HCT116 (cell line): ENCODE measurements at places on chromosomes 12 and 14.

GRCh38 chr14:21454843-21455544 lies 929 bp downstream of the CHD8 start:
- DNase-seq = no peak
- peaks cover 3% of the 10 kb centered on the region; the same call in 1 of the 2 replicates for H3K36me3 ChIP-seq
- peak overlapping the region; percentile 69 for H3K27ac ChIP-seq
- H3K4me3 ChIP-seq = peak overlapping the region; percentile 87
- H3K4me1 ChIP-seq = peaks cover 16% of the 10 kb centered on the region

- DNase-seq = no peak
- H3K36me3 ChIP-seq = no peaks in the 10 kb centered on the region
- H3K4me1 ChIP-seq = peaks cover 48% of the 10 kb centered on the region
Measured at GRCh38 chr14:61557854-61558253, 137.5 kb upstream of the HIF1A start.

- no peak overlapping the region for H3K4me3 ChIP-seq
Measured at GRCh38 chr12:104282109-104282508, 21.4 kb upstream of the EID3 start.

GRCh38 chr12:42103155-42103554 lies 41.5 kb downstream of the GXYLT1 start:
- no peak overlapping the region for H3K4me3 ChIP-seq
- no peaks in the 10 kb centered on the region for H3K27me3 ChIP-seq
- no peak for DNase-seq
- H3K4me1 ChIP-seq = no peaks in the 10 kb centered on the region

DNA sequence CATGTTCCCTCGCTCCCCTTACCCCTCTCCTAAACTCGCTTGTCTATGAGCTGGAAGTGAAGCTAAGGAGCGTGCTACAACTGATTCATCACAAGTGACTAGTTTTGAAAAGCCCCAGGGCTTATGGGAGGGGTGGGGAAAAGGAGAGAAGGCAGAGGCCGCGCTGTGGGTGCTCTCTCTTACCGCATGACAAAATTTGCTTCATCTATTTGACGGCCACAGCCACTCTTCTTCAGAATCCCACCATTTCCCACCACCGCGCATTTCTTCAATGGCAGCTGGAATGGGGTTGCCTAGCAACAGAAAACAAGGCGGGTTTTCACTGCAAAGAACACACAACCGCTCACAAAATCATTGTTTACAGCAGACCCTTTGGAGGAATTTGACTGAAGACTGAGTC lies 79.4 kb downstream of the ST8SIA1 start:
- H3K4me3 ChIP-seq = no peak overlapping the region
- no peak for DNase-seq
- no peaks in the 10 kb centered on the region for H3K4me1 ChIP-seq
- H3K36me3 ChIP-seq = no peaks in the 10 kb centered on the region
- H3K27me3 ChIP-seq = no peaks in the 10 kb centered on the region; the same call in 1 of the 2 replicates
- H3K27ac ChIP-seq = no peak overlapping the region

GRCh38 chr14:78586681-78587080 lies 416.5 kb downstream of the NRXN3 start:
- no peak overlapping the region for H3K27ac ChIP-seq
- no peaks in the 10 kb centered on the region for H3K4me1 ChIP-seq
- H3K4me3 ChIP-seq = no peak overlapping the region
- DNase-seq = no peak
- H3K36me3 ChIP-seq = no peaks in the 10 kb centered on the region

DNA sequence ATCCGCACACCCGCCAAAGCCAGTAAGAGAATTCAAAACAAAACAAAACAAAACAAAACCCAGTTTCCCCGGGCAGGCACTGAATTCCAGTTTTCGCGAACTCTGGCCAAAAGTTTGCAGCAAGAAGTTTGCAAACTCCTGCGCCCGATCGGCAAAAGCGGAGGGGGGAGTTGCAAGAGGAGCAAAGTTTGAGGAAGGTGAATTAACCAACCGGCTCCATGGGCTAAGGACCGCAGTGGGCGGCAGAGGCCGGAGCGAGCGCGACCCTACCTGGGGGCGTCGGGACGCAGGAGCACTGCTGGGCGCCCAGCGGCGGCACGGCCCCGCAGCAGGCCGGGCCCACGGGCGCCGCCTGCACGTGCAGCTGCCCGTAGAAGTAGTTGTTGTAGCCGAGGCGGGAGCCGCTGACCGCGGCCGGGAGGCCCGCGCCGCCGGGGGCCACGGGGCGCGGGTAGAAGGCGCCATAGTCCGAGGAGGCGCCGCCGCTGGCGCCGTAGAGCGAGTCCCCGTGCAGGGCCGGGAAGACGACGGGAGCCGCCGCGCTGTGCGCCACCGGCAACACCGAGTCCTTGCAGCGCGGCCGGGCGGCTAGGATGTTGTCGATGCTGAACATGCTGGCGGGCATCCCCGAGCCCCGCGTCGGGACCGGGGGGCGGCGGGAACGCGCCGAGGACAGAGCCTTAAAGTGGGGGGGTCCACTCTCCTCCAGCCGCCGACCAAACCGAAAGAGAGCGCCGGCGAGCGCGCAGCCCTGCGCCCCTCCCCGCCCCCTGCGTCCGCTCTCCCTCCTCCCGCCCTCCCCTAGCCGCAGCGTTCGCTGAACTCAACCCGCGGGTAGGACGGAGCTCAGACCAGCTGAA lies at the start of gene GSC:
TSS of gene GSC (minus strand) at position 723 of the 860 bp plus-strand sequence. CDS start at position 625, 98 bp downstream.
- H3K27ac ChIP-seq = no peak within 1 kb of the TSS
- no peaks in the 10 kb centered on the region for H3K36me3 ChIP-seq
- peaks cover 6% of the 10 kb centered on the region; the same call in 1 of the 2 replicates for H3K27me3 ChIP-seq
- H3K4me3 ChIP-seq = no peak within 1 kb of the TSS
- H3K4me1 ChIP-seq = peaks cover 4% of the 10 kb centered on the region; the same call in 1 of the 2 replicates
- no peak for DNase-seq

- H3K27ac ChIP-seq = no peak overlapping the region
- no peak for DNase-seq
- no peak overlapping the region for H3K4me3 ChIP-seq
- no peaks in the 10 kb centered on the region for H3K4me1 ChIP-seq
- no peaks in the 10 kb centered on the region for H3K27me3 ChIP-seq
Measured at GRCh38 chr12:118025168-118025567, 8.7 kb downstream of the RFC5 start.

DNA sequence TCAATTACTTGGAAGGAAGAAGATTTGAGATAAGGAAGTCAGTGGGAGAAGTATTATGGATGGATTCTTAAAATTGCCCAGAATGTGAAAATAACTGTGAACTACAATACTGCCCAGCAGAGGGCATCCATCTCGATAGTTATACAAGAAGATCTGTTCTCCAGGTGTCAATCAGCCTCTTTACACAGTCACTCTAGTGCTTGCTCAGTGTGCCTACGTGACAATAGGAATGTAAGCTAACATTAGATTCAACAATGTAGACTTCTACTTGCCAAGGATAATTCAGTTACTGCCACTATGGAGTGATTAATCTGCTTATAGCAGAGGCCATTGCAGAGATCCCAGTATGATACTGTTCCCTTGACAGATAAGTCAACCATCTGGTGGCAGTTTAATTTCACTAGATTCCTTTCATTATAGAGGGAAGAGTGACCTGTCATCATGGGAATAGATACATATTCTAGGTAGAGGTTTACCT lies 10.6 kb upstream of the MAP4K5 start:
- peak; percentile 51 for DNase-seq
- H3K36me3 ChIP-seq = no peaks in the 10 kb centered on the region
- H3K27me3 ChIP-seq = no peaks in the 10 kb centered on the region
- peaks cover 13% of the 10 kb centered on the region for H3K4me1 ChIP-seq
- H3K27ac ChIP-seq = no peak overlapping the region
- H3K4me3 ChIP-seq = no peak overlapping the region

DNA sequence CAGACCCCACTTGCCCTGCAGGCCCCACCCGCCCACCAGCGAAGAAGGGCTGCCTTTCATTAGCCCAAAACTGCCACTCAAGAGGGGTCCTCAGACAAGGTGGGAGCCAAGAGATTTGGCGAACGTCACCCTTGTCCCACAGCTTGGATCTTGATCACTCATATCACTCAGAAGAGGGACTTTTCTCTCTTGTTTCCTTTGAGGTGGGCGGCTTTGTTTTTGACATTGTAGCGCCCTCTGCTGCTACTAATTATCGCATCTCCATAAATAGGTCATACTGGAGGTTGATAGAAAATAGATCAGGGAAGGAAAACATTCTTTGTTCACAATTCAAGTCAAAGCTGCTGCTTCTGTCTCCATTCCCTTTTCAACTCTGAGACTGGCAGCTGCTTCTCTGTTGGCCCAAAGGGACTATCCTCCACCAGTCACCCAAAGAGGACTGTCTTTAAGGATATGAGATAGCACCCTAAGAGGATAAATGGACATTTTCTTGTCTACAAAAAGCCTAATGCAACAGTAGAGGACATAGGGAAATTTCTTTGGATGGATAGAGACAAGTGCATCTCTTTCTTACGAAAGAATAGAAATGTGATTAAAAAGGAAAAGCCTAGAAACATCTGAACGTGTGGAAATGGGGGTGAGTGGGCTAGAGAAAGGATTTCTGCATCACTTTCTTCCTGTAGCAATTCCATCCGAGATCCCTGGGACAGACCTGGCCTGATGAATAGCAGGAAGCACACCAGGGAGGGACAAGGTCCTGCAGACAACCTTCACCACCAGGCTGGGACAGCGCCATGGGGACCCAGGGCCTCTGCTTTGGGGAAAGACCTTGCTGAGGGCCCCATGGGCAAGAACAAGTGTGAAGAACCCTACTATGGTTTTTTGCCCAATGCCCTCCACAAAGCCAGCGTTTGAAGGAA lies 115.8 kb downstream of the DAD1 start:
- no peak overlapping the region for H3K4me3 ChIP-seq
- no peaks in the 10 kb centered on the region for H3K4me1 ChIP-seq
- H3K27ac ChIP-seq = no peak overlapping the region
- DNase-seq = peak; percentile 34

DNA sequence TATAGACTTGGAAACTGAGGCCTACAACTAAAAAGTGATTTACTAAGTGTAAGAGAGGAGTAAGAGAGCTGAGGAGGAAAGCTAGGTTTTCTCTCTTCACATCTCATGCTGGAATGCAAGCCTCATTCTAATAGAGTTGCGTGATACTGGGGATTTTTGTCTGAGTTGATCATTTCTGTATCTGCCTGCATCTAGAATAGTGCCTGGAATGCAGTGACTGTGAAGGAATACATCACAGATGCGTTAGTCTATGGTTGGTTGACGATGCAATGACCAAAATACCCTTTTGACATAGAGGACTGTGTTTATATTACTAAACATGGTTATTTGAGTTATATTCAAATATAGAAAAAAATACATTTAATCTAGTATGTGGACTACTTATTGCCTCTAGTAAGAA lies 9.2 kb upstream of the TMEM117 start:
- no peak overlapping the region for H3K27ac ChIP-seq
- H3K4me3 ChIP-seq = no peak overlapping the region
- H3K36me3 ChIP-seq = no peaks in the 10 kb centered on the region
- H3K4me1 ChIP-seq = no peaks in the 10 kb centered on the region
- no peaks in the 10 kb centered on the region for H3K27me3 ChIP-seq

GRCh38 chr12:50639721-50640120 lies 124.2 kb upstream of the ATF1 start:
- H3K4me3 ChIP-seq = no peak overlapping the region
- H3K27ac ChIP-seq = no peak overlapping the region
- H3K36me3 ChIP-seq = no peaks in the 10 kb centered on the region
- H3K4me1 ChIP-seq = peaks cover 19% of the 10 kb centered on the region

- H3K27ac ChIP-seq = no peak overlapping the region
- no peak overlapping the region for H3K4me3 ChIP-seq
- no peak for DNase-seq
- no peaks in the 10 kb centered on the region for H3K4me1 ChIP-seq
- no peaks in the 10 kb centered on the region for H3K27me3 ChIP-seq
Measured at GRCh38 chr14:84826294-84826693, 703.6 kb upstream of the FLRT2 start.

DNA sequence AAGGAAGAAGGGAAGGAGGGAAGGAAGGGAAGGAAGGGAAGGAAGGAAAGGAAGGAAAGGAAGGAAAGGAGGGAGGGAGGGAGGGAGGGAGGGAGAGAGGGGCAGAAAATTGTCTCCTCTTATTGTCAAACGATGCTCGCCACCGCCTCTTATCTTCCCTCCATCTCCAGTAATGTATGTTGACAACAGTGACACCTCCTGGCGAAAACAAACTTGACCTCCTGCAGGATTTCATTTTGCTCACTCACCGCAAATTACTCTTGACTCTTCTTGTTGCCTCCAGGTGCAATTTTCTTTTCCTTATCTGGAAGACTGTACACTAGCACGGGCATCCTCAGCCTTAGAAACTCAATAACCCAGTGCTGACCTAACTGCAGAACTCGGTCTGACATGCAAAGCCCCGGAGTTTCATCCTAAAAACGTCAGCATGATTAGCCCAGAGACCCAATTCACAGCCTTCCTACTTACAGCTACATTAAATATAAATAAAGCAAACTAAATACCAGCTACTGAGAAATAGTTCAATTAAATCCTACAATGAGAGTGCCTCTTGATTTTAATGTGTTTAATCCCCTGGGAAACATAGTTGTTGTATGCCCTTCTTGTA lies 512.4 kb upstream of the TMPO start:
- H3K4me3 ChIP-seq = no peak overlapping the region
- peak; percentile 39 for DNase-seq
- no peak overlapping the region for H3K27ac ChIP-seq
- no peaks in the 10 kb centered on the region for H3K36me3 ChIP-seq

DNA sequence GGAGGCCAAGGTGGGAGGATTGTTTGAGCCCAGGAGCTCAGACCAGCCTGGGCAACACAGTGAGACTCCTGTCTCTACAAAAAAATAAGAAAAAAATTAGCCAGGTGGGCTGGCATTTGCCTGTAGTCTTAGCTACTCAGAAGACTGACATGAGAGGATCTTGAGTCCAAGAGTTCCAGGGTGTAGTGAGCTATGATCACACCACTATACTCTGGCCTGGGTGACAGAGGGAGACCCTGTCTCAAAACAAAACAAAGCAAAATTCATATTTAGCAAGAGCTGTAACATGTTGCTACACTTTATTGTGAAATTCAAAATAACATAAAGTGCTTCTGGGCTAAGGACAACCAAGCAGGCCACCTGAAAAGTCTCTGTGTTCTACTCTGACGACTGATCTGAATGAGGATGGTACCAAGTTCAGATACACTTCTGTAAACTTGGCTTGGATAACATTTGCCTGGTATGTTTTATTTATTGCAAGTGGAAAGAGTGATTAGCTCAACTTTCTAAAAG lies 11.6 kb upstream of the STRN3 start:
- no peak for DNase-seq
- peak overlapping the region; percentile 78 for H3K27ac ChIP-seq
- peaks cover 62% of the 10 kb centered on the region for H3K4me1 ChIP-seq
- no peaks in the 10 kb centered on the region for H3K27me3 ChIP-seq

DNA sequence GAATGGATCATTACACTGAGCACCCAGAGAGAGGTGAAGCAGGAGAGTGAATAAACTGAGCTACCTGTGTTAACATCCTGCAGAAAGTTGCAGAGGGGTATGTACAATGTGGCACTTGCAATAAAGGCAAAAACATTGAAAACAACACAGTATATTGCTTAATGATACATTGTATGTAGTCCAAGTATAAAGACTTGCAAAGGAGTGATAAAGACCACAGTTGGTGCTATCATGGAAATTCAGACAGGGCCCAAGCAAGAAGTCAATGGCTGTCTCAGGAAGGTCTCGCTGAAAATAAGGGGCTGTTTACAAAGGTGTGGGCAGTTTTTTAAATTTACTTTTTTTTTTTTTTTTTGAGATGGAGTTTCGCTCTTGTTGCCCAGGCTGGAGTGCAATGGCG lies 10.0 kb downstream of the TMEM120B start:
- peaks cover 5% of the 10 kb centered on the region; the same call in 1 of the 2 replicates for H3K36me3 ChIP-seq
- H3K4me1 ChIP-seq = no peaks in the 10 kb centered on the region
- no peak for DNase-seq
- no peak overlapping the region for H3K27ac ChIP-seq
- no peak overlapping the region for H3K4me3 ChIP-seq
